Astrocyte of the spinal cord (primary cell): ENCODE measurements at places on chromosomes 7 and 10.
A peak's percentile ranks its signal among the peaks of the same experiment; 100 is the strongest.

DNA sequence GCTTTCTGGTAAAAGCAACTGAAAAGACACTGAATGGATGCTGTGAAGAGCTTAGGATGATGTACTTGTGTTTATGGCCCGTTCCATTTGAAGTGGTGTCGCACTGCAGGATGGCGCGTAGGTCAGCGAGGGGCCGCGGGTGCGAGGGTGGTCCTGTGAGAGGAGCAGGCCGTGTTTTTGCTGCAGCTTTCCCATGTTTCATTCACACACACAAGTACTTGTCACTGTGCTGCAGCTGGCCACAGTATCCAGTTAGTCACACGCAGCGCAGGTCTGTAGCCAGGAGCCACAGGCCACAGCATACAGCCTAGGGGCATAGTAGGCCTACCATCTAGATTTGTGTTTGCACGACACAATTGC lies 23.2 kb downstream of the WIPI2 start:
- DNase-seq = no peak

GRCh38 chr7:26714006-26714405 lies 150.4 kb downstream of the SKAP2 start:
- DNase-seq = no peak

- no peak for DNase-seq
These were observed 17.5 kb upstream of the TRUB1 start for GRCh38 chr10:114920459-114920858.

- no peak for DNase-seq
These were observed 185.8 kb downstream of the HGF start for GRCh38 chr7:81583882-81584533.

- no peak for DNase-seq
These were observed 11.8 kb upstream of the CALD1 start for GRCh38 chr7:134767520-134768168.

GRCh38 chr7:40221836-40222235 lies 87.0 kb downstream of the SUGCT start:
- peak; percentile 97 for DNase-seq

GRCh38 chr7:155418304-155418703 lies 39.6 kb upstream of the EN2 start:
- no peak for DNase-seq

DNA sequence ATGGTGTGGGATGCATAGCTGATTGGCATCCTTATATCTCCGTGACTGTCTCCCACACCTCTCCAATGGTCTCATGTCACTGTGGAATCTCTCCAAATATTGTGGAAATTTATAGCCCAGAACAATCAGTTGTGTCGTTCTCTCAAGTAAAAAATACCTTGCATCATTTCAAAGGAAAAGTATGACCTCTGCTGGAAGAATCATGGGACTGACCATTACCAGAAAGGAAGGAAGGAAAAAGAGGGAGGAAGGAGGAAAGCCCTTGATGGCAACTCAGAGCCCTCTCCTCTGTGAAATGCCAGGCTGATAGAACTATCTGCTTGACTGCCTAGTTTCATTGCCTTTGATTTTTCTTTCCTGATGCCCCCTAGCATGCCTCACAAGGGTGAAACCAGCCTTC lies 76.3 kb downstream of the FOXI2 start:
- DNase-seq = no peak

DNA sequence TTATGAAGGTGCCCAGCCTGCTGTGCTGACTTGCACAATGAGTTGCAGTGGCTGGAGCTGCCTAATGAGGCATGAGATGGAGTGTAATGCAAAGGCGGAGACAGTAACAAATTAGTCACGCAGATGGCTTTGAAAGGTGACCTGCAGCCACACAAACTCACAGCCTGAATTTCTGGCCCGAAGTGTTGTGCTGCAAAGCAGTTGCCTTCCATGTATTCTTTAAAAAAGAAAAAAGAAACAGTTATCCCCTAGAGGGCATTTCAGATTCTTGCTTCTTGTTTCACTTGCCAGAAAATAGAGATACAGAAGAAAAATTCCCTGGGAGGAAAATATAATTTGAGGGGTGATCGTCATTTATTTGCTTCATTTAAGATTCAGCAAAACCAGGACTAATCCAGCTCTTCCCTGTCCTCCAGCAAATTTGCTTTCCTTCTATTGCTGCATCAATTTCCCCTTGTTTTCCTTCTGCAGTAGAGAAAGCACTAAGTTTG lies 239.9 kb downstream of the ADRA2A start:
- no peak for DNase-seq

- no peak for DNase-seq
These were observed 3.5 kb upstream of the IGF2BP3 start for GRCh38 chr7:23473844-23474093.

DNA sequence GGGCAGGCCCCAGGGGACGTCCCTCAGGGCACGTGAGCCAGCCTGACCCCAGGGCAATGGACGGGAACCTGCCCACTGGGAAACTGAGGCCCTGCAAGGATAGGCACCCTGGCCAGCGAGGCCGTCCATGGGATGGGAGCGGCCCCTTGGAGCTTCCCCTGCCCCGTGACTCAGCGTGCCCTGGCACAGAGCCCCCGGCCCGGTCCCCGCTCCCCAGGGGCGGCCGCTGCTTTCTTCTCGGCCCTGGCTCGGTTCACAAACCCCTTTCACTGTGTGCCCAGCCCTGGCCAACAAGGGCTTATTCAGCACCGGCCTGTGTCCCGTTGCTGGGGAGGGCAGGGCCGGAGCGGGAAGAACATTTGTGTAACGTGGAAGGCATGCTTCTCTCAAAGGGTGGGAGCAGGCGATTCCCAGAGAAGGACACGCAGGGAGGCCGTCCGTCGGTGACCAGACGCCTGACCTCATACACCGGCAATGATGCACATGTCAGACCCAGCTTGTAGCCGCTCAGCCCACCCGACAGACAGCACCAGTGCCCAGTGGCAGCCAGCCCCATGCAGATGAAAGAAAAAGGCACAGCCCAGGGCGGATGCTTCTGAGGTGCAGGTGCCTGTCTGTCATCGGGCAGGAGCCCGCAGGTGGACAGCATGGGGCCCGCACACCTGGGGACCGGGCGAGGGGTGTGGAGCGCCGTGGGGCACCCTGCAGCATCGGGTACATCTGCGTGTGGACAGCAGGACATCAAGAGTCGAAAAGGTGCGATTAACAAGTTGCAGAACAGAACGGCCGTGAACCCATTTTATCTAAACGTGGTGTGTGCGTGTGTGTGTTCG lies 94.5 kb downstream of the PDGFA start:
- no peak for DNase-seq

DNA sequence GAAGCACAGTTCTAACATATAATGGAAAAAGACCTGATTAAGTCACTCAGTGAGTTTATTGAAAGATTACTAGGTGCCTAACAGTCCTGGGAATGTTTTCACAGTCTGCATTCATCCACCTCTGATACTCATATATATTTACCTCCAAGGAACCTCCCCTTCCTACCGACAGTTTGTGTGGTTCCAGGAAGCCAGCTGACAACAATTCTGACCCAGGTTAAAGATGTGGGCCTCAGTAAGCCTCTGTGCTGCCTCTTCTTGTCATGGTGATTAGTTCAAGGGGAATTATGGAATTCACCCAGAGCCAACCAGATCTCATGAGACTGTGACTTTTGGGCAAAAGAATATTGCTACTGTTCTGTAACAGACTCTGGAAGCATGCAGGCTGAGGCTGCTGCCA lies 186.8 kb downstream of the NXPH1 start:
- DNase-seq = no peak

DNA sequence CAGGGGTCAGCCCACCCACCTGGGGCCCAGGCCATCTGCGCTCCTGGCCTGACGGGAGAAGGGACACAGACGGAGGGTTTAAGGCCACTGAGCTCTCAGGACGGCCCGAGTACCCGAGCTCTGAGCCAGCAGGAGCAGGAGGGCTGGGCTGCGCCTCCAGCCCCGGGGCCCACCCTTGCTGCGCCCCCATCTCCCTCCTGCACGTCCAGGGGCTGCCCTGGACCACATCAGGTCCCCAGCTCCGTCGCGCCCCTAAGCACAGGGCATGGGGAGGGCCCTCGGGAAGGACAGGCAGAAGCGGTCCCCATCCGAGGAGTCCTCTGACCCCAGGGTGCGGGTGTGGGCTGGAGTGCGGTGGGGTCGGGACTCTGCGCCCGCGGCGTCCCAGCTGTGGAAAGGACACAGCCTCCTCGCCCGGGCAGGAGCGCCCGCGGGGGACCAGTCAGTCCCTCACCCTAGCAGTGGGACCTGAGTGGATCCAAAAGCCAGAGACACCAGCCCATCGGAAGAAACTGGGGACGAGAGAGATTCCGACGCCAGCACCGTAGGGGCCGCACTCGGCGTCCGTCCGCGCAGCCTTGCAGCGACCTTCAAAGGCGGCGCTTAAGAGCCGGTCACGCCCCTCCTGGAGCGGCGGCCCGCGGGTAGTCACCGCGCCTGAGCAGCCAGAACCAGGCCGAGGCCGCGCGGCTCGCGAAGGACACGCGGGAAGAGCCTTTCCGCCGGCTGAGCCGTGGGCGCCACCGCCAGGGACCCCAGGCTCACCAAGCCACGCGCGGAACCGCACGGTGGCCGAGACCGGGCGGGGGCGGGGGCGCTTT lies 15.9 kb downstream of the CAMK2B start:
- peak; percentile 46 for DNase-seq

- no peak for DNase-seq
These were observed 30.5 kb upstream of the ZCCHC24 start for GRCh38 chr10:79475877-79476276.

DNA sequence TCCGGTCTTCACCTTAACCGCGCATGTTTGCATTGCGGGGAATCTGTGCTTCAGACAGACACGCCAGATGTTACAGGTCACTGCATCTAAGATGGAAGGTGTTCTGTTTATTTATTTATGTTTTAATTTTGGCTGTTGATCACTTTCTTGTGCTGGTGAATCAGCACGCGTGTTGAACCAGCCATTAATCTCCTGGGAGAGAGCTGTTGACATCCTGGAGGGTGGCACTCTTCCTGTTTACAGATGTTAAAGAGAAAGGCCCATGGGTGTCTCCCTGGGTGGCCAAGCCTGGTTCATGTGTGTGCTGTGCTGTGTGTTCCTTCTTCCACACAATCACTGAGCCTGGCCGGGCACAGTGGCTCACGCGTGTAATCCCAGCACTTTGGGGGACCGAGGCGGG lies 355.3 kb downstream of the PAXIP1 start:
- no peak for DNase-seq

DNA sequence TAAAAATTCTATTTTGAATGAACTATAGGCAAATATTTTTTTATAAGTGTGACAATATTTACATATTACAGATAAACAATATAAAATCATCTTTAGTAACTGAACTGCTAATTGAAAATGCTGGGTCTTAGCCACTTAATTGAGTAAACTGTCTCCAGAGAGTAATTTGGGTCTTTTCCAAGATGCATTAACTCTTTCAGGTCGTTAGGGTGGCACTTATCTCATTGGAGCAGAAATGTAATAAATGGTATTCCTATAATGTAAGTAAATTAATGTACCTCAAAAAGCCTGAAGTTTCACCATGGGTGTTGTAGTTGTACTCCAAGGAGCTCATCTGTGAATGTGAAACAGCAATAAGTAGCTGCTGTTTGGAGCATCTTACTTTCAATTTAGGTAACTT lies 208.5 kb downstream of the EXOC4 start:
- no peak for DNase-seq

- no peak for DNase-seq
These were observed 1.3 kb downstream of the SEC61G start for GRCh38 chr7:54757711-54758110.

DNA sequence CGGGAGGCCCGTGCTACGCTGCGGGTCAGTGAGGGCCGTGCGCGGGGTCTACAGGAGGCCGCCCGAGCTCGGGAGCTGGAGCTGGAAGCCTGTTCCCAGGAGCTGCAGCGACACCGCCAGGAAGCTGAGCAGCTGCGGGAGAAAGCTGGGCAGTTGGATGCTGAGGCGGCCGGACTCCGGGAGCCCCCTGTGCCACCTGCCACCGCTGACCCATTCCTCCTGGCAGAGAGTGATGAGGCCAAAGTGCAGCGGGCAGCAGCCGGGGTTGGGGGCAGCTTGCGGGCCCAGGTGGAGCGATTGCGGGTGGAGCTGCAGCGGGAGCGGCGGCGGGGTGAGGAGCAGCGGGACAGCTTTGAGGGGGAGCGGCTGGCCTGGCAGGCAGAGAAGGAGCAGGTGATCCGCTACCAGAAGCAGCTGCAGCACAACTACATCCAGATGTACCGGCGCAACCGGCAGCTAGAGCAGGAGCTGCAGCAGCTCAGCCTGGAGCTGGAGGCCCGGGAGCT lies 7.0 kb downstream of the LZTS2 start:
- DNase-seq = no peak

GRCh38 chr7:116576350-116577319 lies 51.8 kb downstream of the CAV1 start:
- DNase-seq = peak; percentile 93

- DNase-seq = peak; percentile 6
These were observed 1.2 kb upstream of the TBRG4 start for GRCh38 chr7:45112648-45113047.

- no peak for DNase-seq
These were observed 1.0 kb downstream of the EBF3 start for GRCh38 chr10:129962872-129963640.

DNA sequence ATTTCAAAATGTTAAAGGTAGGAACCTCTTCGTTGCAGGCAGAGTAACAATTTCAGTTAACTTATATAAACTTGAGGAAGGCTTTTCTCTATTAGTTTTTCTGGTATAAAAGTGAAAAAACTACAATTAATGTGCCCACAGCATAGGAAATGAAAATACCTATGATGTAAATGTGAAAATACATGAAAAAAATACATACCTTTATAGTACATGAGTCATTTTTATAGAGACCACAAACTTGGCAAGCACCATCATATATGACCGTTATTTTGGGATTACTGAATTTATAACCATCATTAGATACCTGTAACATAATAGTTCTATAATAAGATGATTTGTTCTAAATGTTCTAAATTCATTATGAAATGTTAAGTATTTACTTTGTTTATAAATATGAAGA lies 42.7 kb downstream of the VWDE start:
- DNase-seq = no peak

GRCh38 chr10:2836921-2837662 lies 230.3 kb upstream of the PFKP start:
- DNase-seq = no peak

GRCh38 chr10:59037018-59037389 lies 139.4 kb upstream of the PHYHIPL start:
- DNase-seq = no peak

- no peak for DNase-seq
These were observed 72.2 kb upstream of the PALS2 start for GRCh38 chr7:24501009-24501408.
